ENCODE measurements at places on chromosomes 6 and 20.

GRCh38 chr6:163577404-163577803 is 162.9 kb downstream of the QKI start:
- DNase-seq, result no peak

DNA sequence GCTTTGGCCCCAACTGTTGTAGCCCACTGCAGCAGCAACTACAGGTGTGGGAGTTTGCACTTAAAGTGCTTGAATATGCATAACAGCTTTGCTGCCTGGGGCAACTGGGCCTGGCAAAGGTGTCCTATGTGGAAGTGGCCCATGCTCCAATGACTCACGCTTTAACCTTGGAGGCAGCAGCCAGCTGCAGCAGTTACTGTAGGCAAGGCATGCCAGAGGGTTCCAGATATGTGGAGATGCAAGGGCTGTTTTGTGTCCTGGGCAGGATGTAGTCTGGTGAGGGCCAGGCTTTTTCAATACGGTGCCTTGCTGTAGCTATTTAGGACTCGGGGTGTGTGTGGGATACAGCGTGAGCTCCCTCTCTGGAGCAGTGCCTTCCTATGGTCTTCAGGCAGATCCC is 150.3 kb downstream of the NKAIN2 start:
- no peak for DNase-seq

GRCh38 chr6:77456531-77457248 is 6.6 kb downstream of the HTR1B start:
- peak; percentile 12 for DNase-seq

DNA sequence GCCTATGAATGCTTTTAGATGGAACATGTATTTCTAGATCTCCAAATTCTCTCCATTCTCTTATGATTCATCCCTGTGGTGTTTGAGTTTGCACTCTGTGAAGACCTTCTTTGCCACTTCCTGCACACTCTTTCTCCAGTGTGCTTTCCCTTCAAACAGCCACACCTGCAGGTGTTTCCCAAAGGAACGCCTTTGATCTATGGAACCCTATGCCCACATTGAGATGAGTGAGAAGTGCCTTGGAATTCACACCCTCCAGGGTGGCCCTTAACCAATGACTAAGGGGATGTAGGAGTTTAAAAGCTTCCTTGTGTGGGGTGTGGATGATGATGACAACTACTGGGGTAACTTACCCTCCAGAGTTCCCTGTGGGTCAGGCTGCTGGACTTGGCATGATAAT is 570.1 kb downstream of the DHX35 start:
- DNase-seq, result no peak

GRCh38 chr6:156780102-156780641 is 3.0 kb downstream of the ARID1B start:
- DNase-seq, result no peak

- no peak for DNase-seq
Observed at GRCh38 chr20:24432046-24432442, 37.4 kb upstream of the SYNDIG1 start.

- no peak for DNase-seq
Observed at GRCh38 chr20:57653546-57653900, 33.3 kb upstream of the ZBP1 start.

DNA sequence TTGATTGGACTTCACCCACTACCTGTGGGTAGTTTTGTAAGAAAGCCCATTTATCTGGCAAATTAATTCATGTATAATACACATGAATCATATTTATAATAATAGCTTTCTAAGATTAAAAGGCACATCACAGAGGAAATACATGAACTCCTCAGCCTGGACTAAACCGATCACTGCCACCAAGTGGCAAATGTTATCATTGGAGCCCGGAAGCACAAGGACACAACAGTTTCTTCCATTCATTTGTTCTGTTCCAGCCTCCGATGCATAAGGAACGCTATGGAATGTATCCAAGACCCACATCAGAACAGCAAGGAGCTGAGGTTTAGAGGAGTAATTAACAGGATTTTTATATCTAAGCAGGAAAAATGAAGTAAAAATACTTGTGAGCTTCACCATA is 13.9 kb upstream of the IPCEF1 start:
- DNase-seq, result no peak

- no peak for DNase-seq
Observed at GRCh38 chr20:32130965-32131364, 21.5 kb downstream of the TM9SF4 start.

DNA sequence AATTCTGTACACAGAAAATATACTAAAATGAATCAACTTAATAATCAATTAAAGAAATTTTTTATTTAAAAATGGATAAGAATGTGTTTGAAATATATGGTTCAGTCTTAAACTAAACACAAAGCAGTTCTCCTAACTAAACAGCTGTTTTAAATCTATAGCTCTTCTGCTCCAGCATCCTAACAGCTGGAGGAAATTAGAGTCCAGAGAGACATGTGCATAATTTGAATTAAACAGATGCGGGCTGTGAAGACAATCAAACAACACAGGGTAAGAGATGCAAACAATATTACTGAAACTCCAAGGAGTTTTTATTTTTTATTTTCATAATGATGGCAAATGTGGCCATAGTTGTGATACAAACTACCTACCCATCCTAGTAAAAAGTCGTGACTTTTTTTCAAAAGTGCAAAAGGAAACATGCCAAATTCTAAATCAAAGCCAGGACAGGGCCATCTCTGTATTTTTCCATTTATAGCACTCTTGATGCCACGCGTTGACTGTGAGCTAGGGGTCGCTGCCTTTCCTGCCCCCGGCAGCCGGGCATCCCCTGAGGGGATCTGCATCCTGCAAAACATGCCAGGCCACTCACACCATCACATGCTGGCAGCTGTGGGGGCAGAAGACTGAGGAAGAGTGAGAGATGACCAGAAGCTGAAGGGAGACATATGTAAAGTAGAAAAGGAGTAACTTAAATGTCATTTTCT is 310.6 kb downstream of the PRKN start:
- no peak for DNase-seq

GRCh38 chr6:41432280-41432679 is 96.9 kb downstream of the NCR2 start:
- DNase-seq, result no peak

GRCh38 chr20:6583134-6583738 is 184.2 kb upstream of the BMP2 start:
- peak; percentile 48 for DNase-seq

GRCh38 chr6:104421650-104422049 is 438.1 kb downstream of the HACE1 start:
- DNase-seq, result no peak

- DNase-seq, result peak; percentile 95
Observed at GRCh38 chr20:49747707-49748524, 34.2 kb upstream of the B4GALT5 start.

DNA sequence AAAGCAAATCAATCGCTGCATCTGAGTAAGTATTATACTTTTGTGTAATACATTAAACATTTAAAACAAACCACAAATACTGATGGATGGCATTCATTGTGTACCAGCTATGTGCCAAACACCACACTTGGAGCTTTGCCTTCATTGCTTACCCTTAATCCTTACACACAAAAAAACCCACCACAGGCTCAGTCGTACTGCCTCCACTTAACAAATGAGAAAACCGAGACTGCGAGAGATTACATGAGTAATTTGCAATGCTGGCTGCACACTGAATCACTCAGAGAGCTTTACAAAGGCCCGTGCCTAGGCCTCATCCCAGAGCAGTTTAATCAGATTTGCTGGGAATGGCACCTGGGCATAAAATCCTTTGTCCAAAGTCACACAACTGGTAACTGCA is 130.5 kb downstream of the EDN1 start:
- no peak for DNase-seq

GRCh38 chr20:24647713-24648112 is 178.3 kb downstream of the SYNDIG1 start:
- no peak for DNase-seq

Measured in psoas muscle (tissue), 8 donors.